ENCODE measurements at places on chromosomes 5 and 9.
A peak's percentile ranks its signal among the peaks of the same experiment; 100 is the strongest.

DNA sequence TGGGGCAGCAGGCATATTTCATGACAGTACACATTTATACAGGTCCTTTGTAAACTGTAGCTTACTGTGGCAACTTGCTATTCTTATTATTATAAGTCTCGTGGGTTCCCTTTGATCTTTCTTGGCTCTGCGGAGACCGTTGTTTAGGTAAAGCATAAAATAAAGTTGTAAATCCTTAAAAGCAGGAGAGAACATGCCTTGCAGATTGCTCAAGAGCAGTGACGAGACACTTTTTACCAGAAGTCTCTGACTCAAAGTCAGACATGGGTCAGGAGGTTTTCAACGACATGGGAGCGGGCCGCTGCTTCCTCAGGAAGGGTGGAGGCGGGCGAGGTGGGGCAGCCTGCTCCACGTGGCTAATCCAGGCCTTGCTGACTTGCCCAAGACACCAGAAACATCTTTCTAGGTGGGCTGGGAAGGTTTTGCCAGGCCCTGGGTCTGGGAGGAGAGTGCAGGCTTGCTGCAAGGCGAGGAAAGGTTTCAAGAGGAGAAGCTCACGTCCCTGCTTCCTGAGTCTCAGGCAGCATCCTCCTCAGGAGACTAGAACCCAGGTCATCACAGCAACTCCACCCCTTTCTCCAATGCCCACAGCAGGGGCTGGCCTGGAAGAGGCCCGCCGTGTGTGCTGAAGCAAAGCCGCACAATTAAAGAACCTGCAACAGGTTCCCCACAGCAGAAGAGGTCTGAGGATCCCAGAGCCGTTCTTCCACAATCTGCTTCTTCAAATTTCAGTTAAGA is 6.5 kb downstream of the TBC1D2 start:
- peak; percentile 72 for DNase-seq

GRCh38 chr5:1199649-1200494 is 1.5 kb upstream of the SLC6A19 start:
- no peak for DNase-seq

- DNase-seq: peak; percentile 22
Observed at GRCh38 chr5:59640411-59640810, 253.1 kb downstream of the PDE4D start.

GRCh38 chr5:125151150-125151900 is 404.9 kb upstream of the ZNF608 start:
- no peak for DNase-seq

DNA sequence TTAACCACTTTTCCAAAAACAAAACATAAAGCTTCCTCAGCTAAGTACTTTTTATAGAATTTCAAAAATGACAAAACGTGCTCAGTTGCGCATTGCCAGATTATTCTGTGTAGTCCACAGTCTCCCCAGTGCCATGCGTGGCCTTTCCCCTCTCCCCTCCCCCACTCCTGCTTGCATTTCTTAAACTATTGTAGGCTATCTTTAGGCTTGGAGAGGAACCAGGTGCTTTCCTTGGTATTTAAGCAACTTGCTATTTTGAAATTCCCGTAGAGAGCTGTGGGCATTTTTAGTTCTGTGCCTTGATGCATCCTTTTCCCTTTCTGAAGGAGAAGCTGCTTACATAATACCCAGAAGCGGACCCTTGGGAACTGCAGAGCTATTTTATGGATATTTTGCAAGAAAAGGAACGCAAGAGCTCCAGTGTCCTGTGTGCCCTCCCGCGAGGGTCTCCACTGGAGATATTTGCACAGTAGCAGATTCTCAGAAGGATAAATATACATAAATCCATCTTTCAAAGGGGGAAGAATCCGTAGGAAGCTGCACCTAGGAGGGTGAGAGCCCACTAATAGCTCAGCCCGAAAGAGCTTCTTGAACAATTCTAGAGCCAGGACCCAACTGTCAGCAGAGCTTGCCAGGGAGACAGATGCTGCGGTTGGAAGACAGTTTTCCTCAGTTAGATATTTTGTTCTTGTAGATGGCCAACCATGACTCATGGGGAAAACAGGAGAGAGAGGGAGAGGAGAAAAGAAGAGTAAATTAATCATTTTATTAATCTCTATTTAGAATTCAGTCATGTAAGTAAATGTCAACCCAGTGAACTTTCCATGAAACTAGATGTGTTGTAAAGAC is 1298.3 kb upstream of the WWC1 start:
- no peak for DNase-seq

DNA sequence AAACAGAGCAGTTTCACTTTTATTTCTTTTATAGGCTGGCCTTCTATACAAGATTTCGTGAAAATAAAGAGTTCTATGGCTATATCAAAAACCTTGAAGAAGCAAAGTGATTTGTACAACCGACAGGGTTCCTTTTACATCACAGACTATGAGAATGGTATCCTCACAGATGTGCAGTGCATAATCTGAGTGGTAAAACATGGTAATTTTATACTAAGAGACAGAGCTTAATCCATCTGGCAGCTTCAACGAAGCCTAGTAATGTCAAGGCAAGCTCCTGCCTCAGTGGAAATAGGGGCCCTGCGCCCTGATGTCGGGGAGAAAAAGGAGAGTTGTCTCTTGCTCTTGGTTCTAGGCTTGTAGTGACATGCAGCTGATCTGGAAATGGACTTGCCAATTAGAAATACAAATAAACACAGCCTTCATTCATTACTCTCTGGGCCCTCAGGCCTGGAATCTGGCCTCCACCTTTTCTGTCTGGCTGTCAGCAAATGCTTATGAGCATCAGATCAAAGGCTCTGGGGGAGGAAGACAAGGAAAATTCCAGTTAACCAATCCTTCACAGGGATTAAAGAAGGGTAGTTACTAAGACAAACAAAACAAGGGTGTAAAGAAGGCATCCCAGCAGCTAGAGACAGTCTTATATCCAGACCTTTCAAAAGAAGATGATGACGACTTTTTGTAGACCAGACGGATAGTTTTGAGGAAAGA is 33.6 kb upstream of the TRIM32 start:
- no peak for DNase-seq

GRCh38 chr5:101686536-101687157 is 609.4 kb downstream of the SLCO4C1 start:
- DNase-seq: no peak

DNA sequence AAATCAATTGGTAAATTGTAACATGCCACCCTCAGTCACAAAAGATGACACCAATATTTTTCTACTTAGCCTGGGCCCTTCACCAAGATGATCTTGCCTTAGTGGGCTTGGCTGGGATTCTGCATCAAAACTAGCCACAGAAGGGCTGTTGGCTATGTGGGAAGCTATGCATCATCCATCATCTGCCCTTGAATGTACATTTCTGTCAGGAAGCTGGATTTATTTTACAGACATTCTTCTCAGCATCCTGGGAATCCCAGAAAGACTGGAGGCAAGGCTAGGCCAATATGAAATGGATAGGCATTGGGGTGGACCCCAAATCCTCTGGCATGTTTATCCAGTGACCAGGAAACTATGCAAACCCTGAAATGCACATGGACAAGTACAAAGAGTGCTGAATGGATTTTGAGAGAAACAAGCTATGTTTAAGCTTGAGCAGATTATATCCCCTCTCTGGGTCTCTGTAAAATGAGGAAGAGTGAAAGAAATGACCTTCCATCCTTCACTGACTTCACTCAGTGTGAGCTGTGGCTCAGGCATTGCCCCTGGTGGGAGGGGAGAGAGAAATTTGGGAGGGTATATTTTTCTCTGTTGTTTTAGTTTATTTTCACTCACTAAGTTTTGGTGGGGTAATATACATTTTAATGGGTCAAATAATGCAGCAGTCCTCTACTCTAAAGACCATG is 283.6 kb downstream of the EBF1 start:
- DNase-seq: no peak

DNA sequence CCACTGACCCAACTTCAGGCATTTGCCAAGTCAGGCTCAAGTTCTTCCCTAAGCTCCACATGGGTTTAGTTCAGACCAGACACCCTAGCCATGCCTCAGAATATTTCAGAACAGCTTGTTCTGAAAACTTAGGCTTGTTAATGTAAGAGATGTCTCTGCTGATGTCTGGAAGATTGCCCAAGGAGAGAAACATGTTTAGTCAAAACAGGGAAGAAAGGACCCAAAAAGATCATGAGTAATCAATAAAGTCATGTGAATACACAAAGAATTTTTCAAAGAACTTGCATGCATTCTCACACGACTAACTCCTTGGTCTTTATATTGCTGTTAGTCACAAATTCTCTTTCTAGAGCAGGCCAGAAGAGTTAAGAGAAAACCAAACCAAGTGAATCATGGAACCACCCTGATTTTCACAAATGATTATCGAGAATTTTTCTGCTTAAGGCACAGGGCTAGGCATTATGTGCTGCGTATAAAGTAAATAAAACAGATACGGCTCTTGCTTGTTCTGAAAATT is 158.1 kb upstream of the HMHB1 start:
- DNase-seq: no peak

- DNase-seq: no peak
Observed at GRCh38 chr9:80062567-80062966, 490.8 kb downstream of the TLE4 start.

DNA sequence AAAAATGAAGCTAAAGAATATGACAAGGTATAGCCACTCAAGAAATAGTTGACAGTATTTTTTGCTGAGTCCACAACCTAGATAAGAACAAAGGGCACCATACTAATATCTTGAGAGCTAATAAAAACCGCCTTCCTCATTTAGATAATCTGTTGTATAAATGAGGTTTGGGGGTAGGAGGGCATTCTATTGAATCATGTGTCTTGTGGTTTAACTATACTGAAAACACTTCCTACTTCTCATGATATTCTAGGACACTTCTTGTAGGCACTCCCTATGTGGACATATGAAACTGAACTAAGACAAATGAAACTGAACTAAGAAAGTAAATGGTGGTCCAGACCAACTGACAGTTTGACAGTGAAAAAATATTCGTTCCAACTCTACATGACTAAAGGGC is 1268.5 kb upstream of the C9orf72 start:
- no peak for DNase-seq

- DNase-seq: no peak
Observed at GRCh38 chr9:82424599-82425120, 436.1 kb downstream of the SPATA31D1 start.

DNA sequence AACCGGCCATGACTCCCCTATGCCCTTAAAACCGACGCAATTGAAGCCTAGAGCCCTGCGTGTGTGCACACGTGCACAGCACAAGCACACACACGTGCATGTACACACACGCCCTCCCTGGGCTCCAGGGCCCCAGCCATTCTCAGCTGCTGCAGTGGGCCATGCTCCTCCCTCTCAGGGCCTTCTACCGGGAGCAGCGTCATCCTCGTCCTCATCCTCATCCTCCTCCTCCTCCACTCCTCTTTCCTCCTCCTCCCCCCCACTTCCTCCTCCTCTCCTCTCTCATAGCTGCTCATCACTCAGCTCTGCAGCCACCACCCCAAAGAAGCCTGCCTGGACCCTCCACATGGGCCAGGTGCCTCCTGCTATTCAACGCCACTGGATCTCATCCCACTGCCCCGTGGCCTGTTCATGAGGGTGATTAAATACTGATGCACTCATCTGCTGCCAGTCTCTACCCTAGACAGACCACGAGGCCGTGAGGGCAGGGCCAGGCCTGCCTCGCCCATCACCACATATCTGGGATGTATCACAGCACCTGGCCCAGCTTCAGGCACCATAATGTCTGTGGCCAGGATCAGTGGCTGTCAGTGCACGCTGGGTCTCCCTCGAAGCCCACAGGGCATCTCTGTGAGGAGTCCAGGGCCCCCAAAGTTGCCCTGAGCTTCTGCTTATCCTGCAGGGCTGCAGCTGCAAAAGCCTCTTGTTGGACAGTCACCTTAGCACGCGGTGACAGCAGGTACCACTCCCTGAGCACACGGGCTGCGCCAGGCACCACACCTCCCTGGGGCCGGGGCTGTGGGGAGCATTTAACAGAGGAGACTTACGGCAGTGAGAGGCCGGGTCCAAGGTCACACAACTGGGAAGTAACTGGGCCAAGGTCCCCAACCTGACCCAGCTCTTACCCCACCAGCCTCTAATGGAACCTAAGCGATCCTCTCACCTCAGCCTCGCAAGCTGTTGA is 9.8 kb downstream of the FAM78A start:
- DNase-seq: no peak

- no peak for DNase-seq
Observed at GRCh38 chr5:57267805-57268204, 93.9 kb downstream of the GPBP1 start.

GRCh38 chr9:124708633-124709291 is 62.3 kb downstream of the NR6A1 start:
- no peak for DNase-seq

DNA sequence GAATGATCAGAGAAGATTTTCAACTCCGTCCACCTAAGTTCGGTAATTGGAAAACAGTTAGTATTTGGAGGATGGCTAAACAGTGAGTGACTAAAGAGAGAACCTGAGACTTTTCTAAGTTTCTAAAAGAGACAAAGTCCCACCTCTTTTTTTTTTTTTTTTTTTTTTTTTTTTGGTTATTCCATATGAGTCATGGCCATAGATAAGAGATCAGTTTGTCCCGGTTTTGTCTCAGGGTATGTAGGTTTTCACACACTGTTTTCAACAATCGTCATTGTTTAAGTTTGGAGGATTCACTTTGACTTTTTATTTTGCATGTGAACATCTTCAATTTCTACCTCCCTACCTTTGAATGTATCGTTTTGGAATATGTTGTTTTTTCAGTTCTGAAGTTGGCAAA is 85.9 kb downstream of the NTRK2 start:
- no peak for DNase-seq

- no peak for DNase-seq
Observed at GRCh38 chr9:99866398-99866797, 40.1 kb upstream of the STX17 start.

Measured in HT1080 (cell line).